ENCODE measurements at places on chromosomes 6 and 20.

DNA sequence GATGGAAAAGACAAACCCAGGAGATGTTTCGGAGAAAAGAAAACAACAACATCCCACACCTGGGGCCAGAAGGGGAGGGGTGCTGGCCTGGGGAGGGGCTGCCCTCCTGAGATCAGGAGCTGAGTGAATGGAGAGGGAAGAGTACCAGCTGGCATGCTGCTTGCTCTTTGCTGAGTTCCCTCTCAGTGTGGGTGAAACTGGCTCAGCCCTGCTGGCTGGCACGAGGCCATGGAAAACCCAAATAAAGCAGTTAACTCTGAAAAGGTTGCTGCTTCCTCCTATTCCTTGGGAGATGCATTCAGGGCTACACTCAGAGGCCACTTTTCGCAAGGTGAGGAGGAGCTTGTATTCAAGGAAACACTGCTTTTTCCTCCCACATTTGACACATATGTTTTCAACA, 8.0 kb upstream of the KCNK16 start:
- DNase-seq, result no peak

- peak; percentile 58 for DNase-seq
These were observed 132.7 kb upstream of the IFNGR1 start for GRCh38 chr6:137351890-137352289.

DNA sequence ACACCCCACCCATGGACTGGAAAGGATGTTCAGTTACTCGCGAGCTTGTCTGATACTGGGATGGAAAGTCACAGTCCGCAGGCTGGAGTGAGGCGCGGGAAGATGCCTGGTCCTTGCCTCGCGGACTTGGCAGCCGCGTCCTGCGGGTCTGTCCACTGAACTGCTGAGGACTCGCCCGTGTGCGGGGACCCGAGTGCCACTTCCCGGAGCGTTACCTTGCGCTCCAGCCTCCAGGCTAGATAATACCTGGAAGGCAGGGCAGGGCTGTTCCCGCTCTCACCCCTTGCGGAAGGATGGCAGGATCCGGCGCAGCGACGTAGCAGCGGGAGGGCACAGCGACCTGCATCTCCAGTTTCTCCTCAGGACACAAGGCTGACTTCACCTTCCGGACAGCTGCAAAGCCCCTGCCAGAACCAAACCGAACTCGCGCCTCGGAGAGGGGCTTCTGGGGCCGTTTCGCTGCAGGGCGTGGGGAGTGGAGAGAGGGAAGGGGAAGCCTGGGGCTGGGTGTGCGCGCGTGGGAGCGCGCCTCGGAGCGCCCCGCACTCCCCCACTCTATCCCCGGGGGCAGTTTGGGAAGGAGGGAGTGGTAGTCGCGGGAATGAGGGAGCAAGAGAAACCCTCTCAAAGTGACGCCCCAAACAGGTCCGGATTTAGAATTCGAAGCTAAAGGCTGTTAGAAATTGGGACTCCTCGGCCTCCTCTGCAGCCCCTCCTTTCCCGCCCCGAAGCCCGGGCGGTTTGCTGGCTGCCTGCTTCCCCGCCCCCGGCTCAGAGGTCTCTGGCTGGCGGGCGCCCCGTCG, at the start of gene KCNQ5:
Gene KCNQ5 (plus strand): TSS at position 774 of the 803 bp plus-strand sequence.
- no peak for DNase-seq

GRCh38 chr6:62974452-62974851, 236.8 kb upstream of the FKBP1C start:
- no peak for DNase-seq

DNA sequence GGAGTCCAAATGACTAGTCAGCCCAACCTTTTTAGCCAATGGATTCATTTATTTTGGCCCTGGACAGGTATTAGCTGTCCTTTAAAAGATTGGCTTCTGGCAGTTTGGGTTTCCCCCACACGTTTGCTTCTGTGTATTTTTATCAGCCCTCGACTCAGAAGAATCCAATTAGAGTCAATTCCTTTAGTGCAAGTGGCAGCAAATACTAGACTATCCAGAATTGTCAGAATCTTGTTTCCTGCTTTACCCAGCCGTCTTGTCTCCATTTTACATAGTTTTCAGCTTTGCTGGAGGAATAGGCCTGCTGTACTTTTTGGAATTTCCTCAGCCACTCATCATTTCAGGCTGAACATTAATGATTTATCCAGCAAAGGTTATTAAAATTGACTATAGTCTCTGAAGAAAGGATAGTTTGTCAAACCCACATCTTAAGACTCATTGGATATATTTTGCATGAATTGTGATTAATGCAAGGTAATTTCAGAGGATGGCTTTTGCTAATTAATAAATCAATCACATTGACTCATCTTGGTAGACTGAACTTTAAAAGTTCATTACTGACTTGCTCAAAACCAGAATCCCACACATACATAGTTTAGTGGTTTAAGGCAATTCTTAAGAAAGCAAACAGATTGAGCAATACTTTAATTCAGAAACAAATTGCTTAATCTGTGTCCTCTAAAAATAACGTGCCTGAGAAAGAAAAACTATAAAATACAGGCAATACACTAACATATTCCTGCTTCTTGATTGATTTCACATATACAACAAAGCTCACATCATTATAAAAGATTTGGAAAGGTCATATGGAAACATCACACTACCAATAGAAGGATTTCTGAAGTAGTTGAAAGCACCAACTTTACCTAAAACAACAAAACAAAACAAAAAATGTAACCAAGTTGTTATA, 62.9 kb upstream of the ZNF217 start:
- DNase-seq, result no peak

DNA sequence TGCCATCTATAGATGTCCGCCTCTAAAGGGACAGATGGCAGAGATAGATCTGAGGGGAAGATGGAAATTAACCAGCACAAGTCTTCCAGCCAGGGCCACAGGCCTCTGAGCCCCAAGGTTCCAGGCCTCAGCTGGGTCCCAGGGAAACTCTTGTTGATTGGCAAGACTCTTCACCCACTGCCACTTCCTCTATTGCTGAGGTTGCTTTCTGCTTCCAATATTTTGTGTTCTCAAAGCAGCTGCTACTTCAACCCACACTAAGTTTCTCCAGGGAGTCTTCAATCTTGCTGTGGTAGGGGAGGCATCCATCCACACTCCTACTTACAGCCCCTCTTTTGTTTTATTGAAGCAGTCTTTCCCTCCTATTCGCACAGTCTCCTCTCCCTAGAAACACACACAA, 36.4 kb upstream of the SASH1 start:
- no peak for DNase-seq

DNA sequence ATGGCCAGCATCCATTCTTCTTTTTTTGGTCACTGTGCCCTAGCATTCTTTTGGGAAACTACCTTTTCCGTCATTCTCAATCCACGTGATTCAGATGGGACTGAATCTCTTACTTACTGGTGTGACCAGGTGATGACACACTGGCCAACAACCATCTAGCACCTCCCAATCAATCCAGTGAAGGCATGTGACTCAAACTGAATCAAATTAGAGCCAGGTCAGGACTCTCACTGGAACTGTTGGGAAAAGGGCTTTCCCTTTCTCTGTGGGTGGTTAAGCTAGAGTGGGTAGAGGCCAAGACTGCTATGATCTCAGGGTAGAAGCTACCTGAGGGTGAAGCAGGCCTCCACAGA, 36.2 kb upstream of the ZMYND8 start:
- DNase-seq, result no peak

GRCh38 chr20:49318430-49319207, 40.8 kb upstream of the ZNFX1 start:
- DNase-seq, result no peak

DNA sequence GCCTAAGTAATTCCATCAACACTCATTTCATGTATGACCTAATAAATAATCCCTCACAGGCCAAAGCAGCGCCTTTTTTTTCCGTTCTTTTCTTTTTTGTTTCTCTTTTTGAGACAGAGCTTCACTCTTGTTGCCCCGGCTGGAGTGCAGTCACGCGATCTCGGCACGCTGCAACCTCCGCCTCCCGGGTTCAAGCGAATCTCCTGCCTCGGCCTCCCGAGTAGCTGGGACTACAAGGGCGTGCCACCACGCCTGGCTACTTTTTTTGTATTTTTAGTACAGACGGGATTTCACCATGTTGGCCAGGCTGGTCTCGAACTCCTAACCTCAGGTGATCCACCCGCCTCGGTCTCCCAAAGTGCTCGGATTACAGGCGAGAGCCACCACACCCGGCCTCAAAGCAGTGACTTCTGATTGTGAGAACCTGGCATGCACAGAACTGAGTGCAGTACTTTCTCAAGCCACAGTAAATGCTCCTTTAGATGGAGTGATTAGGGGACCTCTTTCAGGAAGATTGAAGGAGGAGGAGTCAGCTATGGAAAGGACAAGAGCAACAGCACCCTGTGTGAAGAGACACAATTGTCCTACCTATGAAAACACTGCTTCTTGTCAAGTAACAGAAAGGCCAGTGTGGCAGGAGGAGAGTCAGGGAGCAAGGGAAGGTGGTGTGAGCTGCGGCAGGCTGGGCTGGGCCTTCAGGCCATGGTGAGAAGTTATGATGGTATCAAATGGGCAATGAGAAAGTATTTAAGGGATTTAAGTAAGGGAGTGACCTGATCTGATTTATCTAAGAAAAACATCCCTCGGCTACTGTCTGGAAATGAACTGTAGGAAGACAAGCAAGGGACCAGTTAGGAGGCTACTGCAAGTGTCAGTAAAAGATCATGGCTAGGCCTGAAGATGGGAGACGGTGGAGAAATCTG, 1.7 kb upstream of the SCAF8 start:
- DNase-seq, result no peak

GRCh38 chr6:169573883-169574282, 127.9 kb downstream of the WDR27 start:
- no peak for DNase-seq

DNA sequence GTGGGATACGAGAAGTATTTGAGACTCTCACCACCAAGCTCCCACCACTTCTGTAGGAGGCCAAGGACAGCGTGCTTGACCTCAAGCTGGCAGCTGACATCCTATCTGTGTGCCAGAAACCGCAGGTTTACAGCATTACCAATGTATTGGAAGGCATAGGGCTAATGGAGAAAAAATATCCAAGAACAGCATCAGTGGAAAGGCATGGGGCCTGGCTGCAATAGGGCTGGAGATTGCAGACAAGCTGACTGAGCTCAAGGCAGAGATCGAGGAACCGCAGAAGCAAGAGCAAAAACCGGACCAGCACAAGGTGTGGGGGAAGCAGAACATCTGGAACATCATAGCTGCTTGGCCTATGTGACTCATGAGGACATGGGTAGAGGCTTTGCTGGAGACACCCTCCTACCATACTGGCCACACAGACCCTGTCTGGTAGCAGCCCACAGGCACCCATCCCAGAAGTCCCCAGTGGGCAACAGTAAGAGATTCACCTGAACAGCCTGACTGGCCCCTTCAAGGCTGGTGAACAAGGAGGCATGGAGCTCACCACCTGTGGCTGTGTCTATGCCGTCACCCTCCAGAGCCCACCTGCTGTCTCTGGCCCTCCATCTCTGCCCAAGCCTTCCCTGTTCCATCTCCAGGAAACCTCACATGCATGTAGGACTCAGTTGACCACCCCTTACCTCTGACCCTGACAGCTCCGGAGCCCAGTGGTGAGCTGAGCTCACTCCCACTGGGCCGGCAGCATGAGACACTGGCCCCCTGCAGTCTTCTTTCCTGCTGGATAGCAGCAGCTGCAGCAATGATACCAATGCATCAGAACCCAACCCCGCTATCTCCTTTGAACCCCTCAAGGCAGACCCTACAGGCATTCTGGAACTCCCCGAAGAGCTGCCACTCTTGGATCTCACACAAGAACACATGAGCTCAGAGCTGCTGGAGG, 171.1 kb downstream of the KIF6 start:
- DNase-seq, result no peak

GRCh38 chr6:86192123-86192522, 549.4 kb upstream of the SYNCRIP start:
- no peak for DNase-seq

DNA sequence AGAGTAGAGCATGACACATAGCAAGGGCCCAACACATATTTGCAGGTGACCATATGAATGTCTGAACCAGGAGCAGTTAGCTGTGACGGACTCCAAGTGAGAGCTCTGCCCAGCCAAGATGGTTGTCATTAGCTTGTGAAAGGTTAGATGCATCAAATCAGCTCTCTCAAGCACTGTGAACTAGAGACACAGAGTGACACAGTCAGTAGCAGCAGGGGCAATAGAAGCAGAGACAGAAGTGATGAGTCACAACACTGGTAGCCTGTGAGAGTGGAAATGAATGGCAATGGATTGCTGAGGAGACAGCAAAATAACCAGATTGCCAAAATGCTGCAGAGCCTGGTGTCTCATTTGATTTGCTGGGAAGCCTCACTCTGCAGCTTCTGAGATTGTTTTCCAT, 558.9 kb downstream of the PKHD1 start:
- DNase-seq, result no peak

Measured in posterior vena cava (tissue), 2 donors.